Suppressor macrophage treated with lipopolysaccharide for 1 hour (primary cell): ENCODE measurements at places on chromosomes 7 and 10.

- DNase-seq = no peak
Observed at GRCh38 chr7:458511-459245, 61.0 kb downstream of the PDGFA start.

GRCh38 chr10:74056050-74056818 is 58.3 kb downstream of the VCL start:
- DNase-seq = peak; percentile 29

- no peak for DNase-seq
Observed at GRCh38 chr7:104553074-104553473, 224.7 kb downstream of the LHFPL3 start.

GRCh38 chr7:69309601-69310000 is 288.7 kb upstream of the AUTS2 start:
- DNase-seq = no peak

DNA sequence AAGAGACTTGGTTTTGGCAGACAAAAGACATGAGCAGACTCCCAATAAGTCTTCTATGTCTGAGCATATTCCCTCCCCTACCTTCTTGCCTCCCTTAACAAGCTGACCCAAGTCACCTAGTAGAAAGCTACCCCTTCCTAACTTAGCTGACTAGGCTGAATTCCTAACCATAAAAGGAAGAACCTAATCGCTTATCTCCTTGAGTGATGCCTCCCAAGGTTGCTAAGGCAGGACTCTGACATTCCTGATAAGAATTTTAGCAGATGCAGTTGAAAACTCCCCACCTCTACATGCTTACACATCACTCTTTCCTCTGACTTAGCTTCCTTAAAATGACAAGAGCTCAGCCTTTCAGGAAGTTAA is 704.7 kb upstream of the MBL2 start:
- DNase-seq = no peak

DNA sequence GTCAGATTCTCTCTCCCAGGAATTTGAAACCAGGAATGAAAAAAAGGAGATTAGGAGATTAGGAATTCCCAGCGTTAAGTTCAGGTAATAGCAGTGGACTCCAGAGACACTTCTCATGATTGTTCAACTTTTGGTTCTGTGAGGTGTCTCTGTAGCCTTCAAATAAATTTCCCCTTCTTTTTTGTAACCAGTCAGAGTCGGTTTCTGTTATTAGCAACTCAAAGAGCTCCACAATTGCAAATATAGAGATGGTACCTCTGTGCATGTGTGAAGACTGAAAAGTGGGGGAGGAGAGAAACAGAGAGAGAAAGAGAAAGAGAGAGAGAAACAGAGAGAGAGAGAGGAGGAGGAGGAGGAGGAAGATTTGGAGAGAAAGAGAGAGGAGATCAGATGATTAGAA is 112.8 kb upstream of the STEAP1B start:
- DNase-seq = no peak

- DNase-seq = no peak
Observed at GRCh38 chr7:32381024-32381601, 109.1 kb downstream of the LSM5 start.

GRCh38 chr7:157834501-157835163 is 497.8 kb downstream of the DNAJB6 start:
- DNase-seq = no peak

GRCh38 chr7:47336472-47337425 is 245.2 kb downstream of the TNS3 start:
- DNase-seq = no peak

DNA sequence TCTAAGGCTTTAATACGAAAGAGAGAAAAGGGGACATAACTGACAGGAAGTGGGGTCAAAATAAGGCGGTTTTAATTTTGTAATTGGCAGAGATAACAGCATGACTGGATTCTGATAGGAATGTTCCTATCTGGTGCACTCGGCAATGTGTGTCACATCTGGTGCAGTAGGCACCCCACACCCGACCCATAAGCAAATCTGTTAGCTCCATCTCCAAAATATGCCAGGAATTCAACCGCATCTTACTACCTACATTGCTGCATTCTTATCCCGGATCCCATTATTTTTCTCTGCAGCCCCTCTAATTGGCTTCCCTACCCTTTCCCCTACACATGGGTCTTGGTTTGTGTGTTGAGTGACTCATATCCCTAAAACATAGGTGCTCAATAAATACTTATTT is 19.1 kb upstream of the GALNT11 start:
- DNase-seq = no peak

DNA sequence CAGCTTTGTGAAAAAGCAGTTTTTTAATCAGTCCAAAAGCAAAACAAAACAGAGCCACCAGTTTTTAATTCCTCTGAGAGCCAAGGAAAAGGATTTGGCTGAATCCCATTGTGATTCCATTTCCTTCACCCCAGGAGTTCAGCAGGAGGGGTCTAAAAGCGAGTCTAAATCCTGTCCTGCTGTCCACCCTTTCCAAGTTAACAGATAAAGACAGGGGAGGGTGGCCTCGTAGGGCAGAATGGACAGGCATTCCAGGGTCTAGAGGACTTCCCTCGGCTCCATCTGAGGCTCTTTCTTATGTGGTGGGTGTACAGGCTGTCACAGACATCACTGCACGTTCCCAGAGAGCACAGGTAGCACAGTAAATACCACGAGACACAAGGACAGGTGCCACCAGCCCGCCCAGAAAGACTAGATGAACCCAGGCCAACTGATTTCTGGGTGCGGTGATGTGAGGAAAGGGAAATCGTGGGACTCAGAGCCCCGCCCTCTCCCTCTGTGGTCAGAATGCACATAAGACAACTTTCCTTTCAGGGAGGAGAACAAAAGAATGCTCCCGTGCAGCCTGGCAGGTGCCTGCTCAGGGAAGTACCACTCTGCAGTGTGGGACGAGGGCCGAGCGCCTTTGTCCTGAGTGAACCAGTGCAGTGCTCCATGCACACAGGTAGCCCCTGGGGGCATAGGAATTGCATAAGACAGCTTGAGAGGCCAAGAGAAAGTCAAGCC is 119.7 kb downstream of the ABLIM1 start:
- DNase-seq = peak; percentile 24

DNA sequence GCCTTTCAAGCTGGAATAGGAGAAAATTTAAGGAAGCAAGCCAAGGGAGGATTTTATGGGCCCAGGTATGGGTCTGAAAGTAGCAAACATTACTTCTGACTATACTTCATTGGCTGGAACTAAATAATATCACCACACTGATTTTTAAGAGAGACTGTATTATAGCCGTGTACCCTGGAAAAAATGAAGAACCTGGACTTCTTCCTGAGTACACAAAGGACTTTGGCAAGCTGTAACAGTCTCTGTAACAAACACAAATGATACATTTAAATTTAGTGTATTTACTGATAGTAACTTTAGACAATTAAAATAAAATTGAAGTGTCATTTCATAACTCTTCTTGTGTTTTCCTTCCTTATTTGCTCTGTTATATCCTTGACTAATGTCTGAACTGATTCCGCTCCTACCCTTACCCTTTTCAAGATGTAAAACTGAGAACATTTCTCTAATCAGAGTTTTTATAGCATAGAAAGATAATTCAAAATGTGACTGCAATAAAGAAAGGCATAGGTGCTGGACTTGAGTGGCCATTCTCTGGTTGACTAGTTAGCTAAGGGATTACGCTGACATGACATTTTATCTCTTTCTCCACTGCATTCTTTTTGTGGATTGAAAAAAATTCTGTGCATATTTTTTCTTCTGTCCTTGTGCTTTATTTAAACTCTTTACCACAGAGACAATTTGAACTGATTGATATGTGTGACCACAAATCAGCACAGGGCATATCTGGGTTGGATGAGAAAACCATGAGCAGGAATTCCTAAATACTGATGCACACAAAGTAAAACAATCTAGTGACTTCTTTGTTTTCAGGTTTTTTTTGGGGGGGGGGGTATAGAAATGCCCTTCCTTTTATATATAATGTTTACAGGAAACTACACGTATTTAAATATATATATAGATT is 349.7 kb downstream of the MDFIC start:
- DNase-seq = no peak

DNA sequence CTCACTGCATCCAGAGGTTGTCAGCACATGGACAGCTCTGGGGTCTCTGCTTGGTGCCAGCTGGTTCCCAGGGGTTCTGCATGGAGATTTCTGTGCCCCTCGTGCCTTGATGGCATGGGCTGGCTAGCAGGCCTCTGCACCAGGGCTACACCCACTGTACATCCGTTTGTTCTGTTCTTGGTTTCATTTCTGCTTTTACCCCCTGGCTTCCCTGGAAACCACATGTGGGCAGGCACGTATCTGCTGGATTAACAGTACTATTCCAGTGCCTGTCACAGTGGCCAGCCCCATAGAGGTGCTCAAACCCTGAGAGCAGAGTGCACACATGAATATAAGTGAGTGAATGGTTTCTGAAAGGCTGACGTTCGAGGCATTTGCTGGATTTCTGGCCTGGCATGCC is 207.2 kb upstream of the GPR26 start:
- no peak for DNase-seq

DNA sequence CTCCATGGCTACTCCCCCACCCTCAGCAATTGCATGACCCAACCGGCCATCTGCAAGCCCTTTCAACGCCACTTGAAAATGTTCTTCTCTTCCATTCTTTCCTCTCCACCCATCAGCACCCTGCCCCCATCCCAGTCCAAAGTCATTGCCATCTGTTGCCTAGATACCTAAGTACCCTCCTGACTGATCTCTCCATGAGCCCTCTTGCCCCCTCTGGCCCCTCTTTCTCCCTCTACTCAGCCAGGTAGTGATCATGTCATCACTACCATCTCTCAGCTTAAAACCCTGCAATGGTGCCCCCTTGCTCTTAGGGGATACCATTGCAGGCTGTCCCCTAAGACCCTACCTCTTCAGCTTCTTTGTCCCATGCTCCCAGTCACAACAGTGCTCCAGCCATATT is 30.5 kb upstream of the BTRC start:
- DNase-seq = no peak

DNA sequence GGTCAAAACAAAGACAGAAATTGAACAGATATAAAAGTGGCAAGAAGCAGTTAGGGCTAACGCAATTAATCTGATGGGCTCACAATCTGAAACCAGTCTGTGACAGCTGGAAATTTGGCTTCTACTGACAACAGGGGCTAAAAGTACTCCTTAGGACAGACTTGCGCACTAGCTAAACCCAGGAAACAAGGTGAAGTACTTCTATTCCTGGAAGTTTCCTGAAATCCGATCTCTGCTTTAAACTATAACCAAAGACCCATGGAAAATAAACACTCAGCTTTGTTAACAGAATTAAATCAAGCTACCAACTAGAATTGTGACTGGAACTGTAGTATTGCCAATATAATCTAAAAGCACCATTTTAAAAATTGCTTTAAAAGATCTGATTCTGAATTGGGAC is 520.2 kb upstream of the ZWINT start:
- no peak for DNase-seq

DNA sequence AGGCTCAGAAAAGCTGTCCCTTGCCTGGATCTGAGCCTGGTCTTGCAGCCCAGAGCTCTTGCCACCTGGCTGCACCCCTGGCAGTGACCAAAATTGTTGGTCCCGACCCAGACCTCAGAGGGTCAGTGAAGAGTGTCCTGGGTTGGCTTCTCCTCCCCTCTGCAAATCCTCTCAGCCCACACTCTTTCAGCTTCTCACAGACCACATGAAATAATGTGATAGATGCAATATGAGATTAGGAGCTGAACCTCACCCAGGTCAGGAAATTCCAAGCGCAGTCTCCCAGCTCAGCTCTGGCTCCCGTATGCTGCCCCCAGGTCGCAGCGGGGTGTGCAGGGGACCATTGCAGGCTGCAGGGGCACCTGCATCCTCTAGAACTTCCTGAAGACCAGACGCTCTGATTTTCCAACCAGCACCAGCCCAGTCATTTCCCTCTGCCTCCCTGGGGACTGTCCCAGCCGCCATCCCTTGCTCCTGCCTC is 19.6 kb upstream of the RET start:
- no peak for DNase-seq

GRCh38 chr10:14374745-14375445 is 44.2 kb upstream of the FRMD4A start:
- DNase-seq = no peak

DNA sequence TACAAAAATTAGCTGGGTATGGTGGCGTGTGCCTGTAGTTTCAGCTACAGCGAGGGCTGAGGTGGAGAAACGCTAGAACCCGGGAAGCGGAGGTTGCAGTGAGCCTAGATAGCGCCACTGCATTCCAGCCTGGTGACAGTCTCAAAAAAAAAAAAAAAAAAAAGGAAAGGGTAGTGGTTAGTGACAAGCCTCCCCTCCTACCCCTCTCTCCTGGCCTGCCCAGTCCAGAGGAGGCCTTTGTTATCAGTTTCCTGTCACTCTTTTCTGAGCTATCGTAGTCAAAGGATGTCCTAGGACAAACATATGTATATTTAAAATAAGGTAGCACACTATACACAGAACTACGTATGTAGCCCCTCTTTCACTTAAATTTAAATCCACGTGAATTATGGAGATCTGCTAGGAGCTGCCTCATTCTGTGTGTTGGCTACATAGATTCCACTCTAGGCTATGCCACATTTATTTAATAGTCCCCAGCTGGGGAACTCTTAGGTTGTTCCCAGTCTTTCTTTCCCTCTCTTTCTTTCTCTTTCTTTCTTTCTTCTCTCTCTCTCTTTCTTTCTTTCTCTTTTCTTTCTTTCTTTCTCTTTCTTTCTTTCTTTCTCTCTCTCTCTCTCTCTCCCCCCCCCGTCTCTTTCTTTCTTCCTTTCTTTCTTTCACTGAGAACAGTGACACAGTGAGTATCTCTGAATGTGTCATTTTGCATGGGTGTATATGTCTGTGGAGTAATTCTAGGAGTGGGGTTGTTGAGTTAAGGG is 3.9 kb downstream of the TSPAN15 start:
- DNase-seq = no peak

DNA sequence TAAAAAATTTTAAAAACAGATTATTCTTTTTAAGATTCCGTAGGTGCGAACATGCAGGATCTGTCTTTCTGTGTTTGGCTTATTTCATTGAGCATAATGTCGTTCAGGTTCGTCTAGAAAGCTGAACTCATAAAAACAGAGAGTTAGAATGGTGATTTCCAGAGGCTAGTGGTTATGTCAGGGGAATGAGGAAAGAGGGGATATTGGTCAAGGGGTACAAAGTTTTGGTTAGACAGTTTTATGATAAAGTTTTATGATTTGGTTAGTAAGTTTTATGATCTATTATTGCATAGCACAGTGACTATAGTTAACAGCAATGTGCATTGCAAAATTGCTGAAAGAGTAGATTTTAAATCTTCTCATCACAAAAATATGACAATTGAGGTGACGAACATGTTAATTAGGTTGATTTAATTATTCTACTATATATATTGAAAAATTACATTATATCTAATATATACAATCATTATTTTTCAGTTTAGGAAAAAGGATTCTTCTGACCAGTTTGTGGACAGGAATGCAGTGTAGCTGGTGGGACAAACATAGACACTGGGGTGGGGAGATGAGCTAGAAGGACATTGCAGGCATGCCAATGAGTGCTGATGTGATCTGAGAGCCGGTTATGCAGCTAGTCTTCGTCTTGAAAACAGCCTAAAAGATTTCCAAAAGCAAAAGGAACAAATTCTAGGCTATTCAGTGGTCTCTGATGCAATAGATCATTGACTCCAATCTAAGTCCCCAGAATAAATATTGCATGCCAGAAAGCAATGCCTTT is 31.3 kb upstream of the MALRD1 start:
- no peak for DNase-seq
